HCT116 (cell line): ENCODE measurements at places on chromosomes 6 and 20.

DNA sequence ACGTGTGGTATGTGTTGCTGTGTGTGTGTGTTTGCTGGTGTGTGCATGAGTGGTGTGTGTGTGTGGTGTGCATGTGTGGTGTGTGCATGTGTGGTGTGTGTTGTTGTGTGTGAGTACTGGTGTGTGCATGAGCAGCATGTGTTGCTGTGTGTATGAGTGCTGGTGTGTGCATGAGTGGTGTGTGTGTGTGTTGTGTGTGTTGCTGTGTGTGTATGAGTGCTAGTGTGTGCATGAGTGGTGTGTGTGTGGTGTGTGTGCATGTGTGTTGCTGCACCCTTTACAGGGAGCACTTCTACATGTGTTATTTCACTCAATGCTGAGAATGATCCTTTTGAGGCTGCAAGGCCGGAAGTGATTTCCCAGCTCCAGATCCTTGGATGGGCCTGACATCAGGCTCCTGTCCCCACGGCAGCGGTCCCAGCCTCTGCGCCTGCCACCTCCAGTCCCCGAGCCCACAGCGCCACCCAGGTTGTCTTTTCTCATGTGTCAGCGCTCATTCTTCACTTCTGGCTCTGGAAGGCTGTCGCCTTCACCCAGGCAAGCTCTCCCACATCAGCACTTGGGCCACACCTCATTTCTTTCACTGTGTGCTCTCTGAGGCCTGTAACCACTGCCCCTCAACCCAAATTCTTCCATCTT is 2.6 kb downstream of the NPEPL1 start:
- no peak overlapping the region for H3K27ac ChIP-seq
- H3K27me3 ChIP-seq = no peaks in the 10 kb centered on the region
- peaks cover 16% of the 10 kb centered on the region for H3K4me1 ChIP-seq
- no peak for DNase-seq
- H3K4me3 ChIP-seq = no peak overlapping the region
- H3K36me3 ChIP-seq = no peaks in the 10 kb centered on the region

GRCh38 chr6:13116155-13116554 is 212.2 kb downstream of the TBC1D7 start:
- peaks cover 60% of the 10 kb centered on the region for H3K27me3 ChIP-seq
- H3K36me3 ChIP-seq = no peaks in the 10 kb centered on the region
- DNase-seq = no peak
- no peak overlapping the region for H3K27ac ChIP-seq

GRCh38 chr6:85390105-85390728 is 59.7 kb upstream of the NT5E start:
- peaks cover 19% of the 10 kb centered on the region; the same call in 1 of the 2 replicates for H3K4me1 ChIP-seq
- H3K27me3 ChIP-seq = no peaks in the 10 kb centered on the region
- DNase-seq = no peak
- H3K4me3 ChIP-seq = no peak overlapping the region
- H3K27ac ChIP-seq = no peak overlapping the region

GRCh38 chr6:37822851-37823682 is 3.5 kb downstream of the ZFAND3 start:
- no peak overlapping the region for H3K4me3 ChIP-seq
- no peak overlapping the region for H3K27ac ChIP-seq
- H3K4me1 ChIP-seq = peaks cover 15% of the 10 kb centered on the region
- no peaks in the 10 kb centered on the region for H3K27me3 ChIP-seq
- DNase-seq = no peak

GRCh38 chr6:53635322-53635721 is 30.2 kb downstream of the KLHL31 start:
- no peak overlapping the region for H3K4me3 ChIP-seq
- H3K27me3 ChIP-seq = no peaks in the 10 kb centered on the region
- H3K36me3 ChIP-seq = no peaks in the 10 kb centered on the region
- H3K27ac ChIP-seq = no peak overlapping the region

DNA sequence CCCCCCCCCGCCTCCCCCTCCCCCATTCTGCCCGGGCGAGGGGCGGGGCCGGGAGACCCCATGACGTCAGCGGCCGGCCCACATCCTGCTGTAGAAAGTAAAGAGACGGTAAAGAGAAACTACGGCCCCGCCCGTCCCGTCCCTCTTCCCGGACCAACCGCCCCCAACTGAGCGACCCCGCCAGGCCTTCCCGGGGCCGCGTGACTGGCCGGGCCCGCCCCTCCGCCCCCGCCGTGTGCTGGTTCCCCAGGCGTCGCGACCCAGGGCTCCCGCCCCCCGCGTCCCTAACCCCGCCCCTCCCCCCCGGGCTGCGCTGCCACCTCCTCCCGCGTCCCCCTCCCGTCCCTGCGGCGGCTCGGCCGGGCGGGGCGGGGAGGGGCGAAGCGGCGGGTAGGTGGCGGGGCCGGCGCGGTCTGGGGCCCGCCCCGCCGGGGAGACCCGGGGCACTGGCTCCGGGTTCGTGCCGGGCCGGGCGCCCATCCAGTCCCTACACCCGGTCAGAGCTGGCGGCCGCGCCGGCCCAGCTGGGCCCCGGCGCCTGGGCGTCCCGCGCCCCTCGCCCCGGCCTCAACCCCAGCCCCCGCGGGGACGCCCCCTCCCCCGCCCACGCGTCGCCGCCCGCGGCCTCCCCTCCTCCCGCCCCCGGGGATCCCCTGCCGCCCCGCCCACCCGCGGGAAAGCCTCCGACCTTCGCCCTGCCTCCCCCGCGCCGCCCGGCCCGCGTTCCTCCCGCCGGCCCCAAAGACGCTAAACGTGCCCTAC is 655 bp upstream of the HIVEP1 start:
- peak; percentile 91 for DNase-seq
- no peaks in the 10 kb centered on the region for H3K27me3 ChIP-seq
- peak overlapping the region; percentile 72 for H3K4me3 ChIP-seq
- peaks cover 26% of the 10 kb centered on the region for H3K4me1 ChIP-seq
- H3K36me3 ChIP-seq = no peaks in the 10 kb centered on the region

DNA sequence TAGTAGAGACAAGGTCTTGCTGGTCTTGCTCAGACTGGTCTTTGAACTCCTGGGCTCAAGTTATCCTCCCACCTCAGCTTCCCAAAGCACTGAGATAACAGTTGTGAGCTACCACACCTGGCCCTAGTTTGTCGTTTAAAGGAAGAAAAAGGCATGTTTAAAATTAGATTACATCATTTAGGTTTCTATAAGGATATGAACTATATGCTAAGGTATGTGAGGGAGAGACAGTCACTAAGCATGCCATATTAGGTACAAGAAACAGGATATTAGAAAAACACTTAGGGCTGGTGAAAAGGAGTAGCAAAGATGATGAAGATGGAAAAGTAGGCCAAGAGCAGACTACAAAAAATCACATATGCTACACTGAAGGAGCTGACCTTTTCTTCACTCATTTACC is 106.4 kb downstream of the ASCC3 start:
- DNase-seq = no peak
- no peaks in the 10 kb centered on the region for H3K27me3 ChIP-seq
- H3K4me1 ChIP-seq = no peaks in the 10 kb centered on the region
- H3K27ac ChIP-seq = no peak overlapping the region
- H3K4me3 ChIP-seq = no peak overlapping the region

- H3K27me3 ChIP-seq = no peaks in the 10 kb centered on the region
- H3K4me3 ChIP-seq = no peak overlapping the region
- peaks cover 5% of the 10 kb centered on the region; the same call in 1 of the 2 replicates for H3K36me3 ChIP-seq
- DNase-seq = no peak
- H3K4me1 ChIP-seq = peaks cover 24% of the 10 kb centered on the region
These were observed 8.7 kb upstream of the RPS21 start for GRCh38 chr20:62378215-62378614.

DNA sequence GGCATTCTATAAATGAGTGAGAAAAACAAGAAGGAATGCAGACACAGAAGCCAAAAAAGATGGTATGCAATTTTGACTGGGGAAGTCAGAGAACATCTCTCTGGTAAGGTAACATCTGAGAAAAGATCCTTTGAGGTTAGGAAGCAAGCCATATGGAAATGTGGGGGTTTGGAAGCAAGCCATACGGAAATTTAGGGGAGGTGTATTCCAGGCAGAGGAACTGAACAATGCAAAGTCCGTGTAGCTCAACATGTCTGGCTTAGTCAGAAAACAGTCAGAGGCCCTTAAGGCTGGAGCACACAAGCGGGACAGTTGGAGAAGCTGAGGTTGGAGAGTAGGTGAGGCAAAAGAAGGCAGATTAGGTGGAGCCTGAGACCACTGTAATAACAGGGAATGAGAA is 35.3 kb downstream of the RALGAPA2 start:
- no peaks in the 10 kb centered on the region for H3K36me3 ChIP-seq
- H3K4me1 ChIP-seq = no peaks in the 10 kb centered on the region
- no peak overlapping the region for H3K27ac ChIP-seq
- H3K27me3 ChIP-seq = no peaks in the 10 kb centered on the region

GRCh38 chr6:131555992-131556391 is 17.0 kb upstream of the ARG1 start:
- H3K4me3 ChIP-seq = no peak overlapping the region
- no peak overlapping the region for H3K27ac ChIP-seq
- H3K27me3 ChIP-seq = no peaks in the 10 kb centered on the region
- DNase-seq = no peak

DNA sequence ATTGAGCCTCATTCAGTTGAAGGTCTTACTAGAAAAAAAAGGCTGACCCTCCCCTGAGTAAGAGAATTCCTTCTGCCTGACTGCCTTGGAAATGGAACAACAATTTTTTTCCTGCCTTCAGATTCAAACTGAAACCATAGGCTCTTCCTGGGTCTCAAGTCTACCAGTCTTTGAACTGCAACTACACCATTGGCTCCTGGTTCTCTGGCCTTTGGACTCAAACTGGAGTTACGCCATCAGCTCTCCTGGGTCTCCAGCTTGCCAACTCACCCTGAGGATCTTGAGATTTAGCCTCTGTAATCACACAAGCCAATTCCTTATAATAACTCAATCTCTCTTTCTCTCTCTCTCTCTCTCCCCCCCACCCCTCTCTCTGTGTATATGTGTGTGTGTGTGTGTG is 36.0 kb upstream of the SNX9 start:
- DNase-seq = no peak
- no peaks in the 10 kb centered on the region for H3K27me3 ChIP-seq
- no peak overlapping the region for H3K27ac ChIP-seq
- H3K36me3 ChIP-seq = no peaks in the 10 kb centered on the region

- no peaks in the 10 kb centered on the region for H3K36me3 ChIP-seq
- DNase-seq = peak; percentile 61
- H3K27me3 ChIP-seq = no peaks in the 10 kb centered on the region
- H3K4me3 ChIP-seq = no peak overlapping the region
- H3K27ac ChIP-seq = no peak overlapping the region
These were observed 625.1 kb upstream of the IMPG1 start for GRCh38 chr6:76697585-76697984.

DNA sequence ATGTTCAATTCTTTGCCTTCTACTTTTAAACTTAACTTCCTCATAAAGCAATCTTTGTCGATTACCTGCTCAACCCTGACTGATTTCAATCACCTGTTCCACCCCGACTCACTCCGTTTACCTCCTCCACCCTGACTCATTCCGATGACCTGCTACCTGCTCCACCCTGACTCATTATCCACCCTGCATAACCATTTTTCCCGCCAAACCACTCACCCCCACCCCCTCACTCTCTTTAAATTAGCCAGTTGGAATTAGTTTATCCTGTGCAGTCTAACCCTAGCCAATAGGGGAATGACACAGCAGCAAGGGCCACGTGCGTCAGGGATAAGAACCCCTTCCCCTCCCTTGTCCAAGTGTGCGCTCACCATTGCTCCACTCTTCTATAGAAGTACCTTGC is 56.7 kb upstream of the MRAP2 start:
- no peak for DNase-seq
- no peaks in the 10 kb centered on the region for H3K36me3 ChIP-seq
- no peak overlapping the region for H3K27ac ChIP-seq
- H3K27me3 ChIP-seq = no peaks in the 10 kb centered on the region
- no peak overlapping the region for H3K4me3 ChIP-seq

- H3K27me3 ChIP-seq = no peaks in the 10 kb centered on the region
- no peaks in the 10 kb centered on the region; the same call in 1 of the 2 replicates for H3K36me3 ChIP-seq
- H3K4me1 ChIP-seq = peaks cover 14% of the 10 kb centered on the region
- no peak overlapping the region for H3K4me3 ChIP-seq
- H3K27ac ChIP-seq = peak overlapping the region; percentile 22; the same call in 1 of the 2 replicates
These were observed 24.5 kb downstream of the YTHDF1 start for GRCh38 chr20:63191400-63191799.

DNA sequence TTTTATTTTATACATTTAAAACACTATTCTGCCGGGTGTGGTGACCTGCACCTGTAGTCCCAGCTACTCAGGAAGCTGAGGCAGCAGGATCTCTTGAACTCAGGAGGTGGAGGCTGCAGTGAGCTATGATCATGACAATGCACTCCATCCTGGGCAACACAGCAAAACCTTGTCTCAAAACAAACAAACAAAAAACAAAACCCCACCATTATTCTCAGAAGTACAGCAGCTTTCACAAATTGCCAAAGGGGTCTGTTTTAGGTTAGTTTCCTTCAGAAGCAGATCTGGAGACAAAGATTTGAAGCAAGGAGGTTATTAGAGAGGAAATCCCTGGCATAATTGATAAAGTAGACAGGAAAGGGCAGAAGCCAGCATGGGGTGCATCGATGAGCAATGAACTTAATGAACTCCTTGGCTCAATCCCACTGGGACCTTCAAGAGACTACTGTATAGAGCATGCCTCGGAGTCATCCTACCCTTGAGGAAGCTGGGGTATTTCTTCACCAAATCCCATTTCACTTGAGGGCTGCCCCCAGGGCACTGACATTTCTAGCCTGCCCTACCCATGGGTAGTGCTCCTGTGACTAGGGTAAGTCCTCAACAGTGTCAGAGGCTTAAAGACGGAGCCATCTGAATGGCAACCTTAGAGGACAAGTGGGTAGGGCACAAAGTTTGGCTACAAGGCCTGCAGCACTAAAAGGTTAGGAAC is 43.2 kb upstream of the DDR1 start:
- H3K27me3 ChIP-seq = no peaks in the 10 kb centered on the region
- peaks cover 55% of the 10 kb centered on the region for H3K4me1 ChIP-seq
- DNase-seq = no peak
- no peak overlapping the region for H3K4me3 ChIP-seq

- DNase-seq = no peak
- H3K36me3 ChIP-seq = no peaks in the 10 kb centered on the region
- H3K27ac ChIP-seq = no peak overlapping the region
- no peaks in the 10 kb centered on the region for H3K4me1 ChIP-seq
These were observed 83.5 kb downstream of the HAO1 start for GRCh38 chr20:7856756-7857155.

- no peaks in the 10 kb centered on the region for H3K27me3 ChIP-seq
- H3K36me3 ChIP-seq = no peaks in the 10 kb centered on the region
- no peak overlapping the region for H3K4me3 ChIP-seq
- no peak overlapping the region for H3K27ac ChIP-seq
- H3K4me1 ChIP-seq = no peaks in the 10 kb centered on the region
These were observed 66.6 kb downstream of the JARID2 start for GRCh38 chr6:15312500-15312899.

DNA sequence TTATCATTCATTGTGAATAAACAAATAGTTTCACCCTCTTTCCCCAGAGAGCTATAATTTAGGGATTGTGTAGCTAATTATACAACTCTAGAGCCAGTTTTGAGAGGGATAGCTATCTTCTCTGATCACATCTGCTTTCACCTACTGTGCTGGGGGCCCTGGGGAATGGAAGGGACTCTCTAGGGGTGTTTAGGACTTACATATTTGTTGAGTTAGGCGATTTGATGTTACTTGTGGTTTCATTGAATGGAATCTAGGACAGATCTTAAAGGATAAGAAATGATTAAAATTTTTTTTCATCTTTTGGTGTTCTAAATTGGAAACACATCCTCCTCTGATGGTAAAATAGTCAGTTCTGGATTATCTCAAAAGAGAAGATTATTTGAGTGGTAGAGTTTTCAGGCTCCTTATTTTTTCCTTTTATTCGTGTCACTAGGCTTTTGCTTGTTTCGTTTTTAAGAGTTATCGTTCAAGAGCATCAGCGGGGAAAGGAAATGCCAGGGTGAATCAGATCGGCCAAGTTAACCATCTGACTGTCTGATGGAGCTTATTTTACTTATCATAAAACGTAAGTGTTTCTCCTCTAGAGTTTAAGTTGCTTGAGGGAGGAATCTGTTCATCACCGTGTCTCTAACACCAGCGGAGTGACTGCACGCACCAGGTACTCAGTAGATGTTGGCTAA is 236.7 kb downstream of the FARS2 start:
- H3K4me1 ChIP-seq = no peaks in the 10 kb centered on the region
- H3K4me3 ChIP-seq = no peak overlapping the region
- no peaks in the 10 kb centered on the region for H3K27me3 ChIP-seq
- H3K27ac ChIP-seq = no peak overlapping the region
- H3K36me3 ChIP-seq = no peaks in the 10 kb centered on the region
